ENCODE measurements at places on chromosomes 16 and 17.
A peak's percentile ranks its signal among the peaks of the same experiment; 100 is the strongest.

- no peak for DNase-seq
These were observed 26.4 kb upstream of the ABR start for GRCh38 chr17:1206026-1206777.

DNA sequence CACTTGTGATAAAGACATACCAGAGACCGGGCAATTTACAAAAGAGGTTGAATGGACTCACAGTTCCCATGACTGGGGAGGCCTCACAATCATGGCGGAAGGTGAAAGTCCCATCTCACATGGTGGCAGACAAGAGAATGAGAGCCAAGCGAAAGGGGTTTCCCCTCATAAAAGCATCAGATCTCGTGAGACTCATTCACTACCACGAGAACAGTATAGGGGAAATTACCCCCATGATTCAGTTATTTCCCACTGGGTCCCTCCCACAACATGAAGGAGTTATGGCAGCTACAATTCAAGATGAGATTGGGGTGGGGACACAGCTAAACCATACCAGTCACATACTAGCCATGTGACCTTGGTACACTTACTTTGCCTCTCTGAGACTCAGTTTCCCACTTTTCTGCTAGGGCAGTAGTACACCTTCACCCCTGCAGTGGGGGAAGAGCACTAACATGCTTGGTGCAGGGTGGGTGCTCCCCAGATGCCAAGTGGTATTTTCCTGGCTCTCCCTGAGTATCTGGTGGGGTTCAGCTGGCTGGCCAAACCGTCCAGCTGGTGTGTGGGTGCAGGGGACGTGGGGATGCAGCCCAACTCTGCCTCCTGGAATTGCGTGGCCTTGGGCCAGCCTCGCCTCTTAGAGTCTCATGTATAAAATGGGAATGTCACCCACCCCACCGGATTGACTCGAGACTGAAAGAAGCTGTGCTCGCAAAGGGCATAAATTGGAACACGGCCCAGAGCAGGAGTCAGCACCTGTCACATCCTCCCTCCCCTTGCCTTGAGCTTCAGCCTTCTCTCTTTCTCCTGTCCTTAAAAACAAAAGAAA lies 364.1 kb downstream of the CPPED1 start:
- no peak for DNase-seq

GRCh38 chr16:3198334-3199072 lies 10.5 kb downstream of the OR1F1 start:
- no peak for DNase-seq

DNA sequence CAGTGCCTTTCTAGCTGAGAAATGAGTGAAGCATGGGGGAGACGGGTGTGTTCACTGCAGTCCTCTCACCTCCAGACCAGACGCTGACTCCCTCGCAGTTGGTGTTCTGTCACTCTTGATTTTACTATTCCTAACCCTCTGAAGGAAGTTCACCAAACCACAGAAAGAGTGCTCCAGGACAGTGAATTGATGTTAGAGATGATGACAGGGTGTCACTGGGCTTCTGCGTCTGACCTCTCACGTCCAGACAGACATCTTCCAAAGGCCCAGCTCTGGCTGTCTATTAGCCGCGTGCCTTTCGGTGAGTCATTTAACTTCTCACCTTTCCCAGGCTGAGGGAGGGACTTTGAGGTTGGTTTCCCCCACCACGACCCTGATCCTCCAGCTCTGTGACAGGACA lies 8.2 kb downstream of the CRAMP1 start:
- DNase-seq, result no peak

- DNase-seq, result no peak
These were observed 46.3 kb upstream of the ACSM2B start for GRCh38 chr16:20622498-20622870.

DNA sequence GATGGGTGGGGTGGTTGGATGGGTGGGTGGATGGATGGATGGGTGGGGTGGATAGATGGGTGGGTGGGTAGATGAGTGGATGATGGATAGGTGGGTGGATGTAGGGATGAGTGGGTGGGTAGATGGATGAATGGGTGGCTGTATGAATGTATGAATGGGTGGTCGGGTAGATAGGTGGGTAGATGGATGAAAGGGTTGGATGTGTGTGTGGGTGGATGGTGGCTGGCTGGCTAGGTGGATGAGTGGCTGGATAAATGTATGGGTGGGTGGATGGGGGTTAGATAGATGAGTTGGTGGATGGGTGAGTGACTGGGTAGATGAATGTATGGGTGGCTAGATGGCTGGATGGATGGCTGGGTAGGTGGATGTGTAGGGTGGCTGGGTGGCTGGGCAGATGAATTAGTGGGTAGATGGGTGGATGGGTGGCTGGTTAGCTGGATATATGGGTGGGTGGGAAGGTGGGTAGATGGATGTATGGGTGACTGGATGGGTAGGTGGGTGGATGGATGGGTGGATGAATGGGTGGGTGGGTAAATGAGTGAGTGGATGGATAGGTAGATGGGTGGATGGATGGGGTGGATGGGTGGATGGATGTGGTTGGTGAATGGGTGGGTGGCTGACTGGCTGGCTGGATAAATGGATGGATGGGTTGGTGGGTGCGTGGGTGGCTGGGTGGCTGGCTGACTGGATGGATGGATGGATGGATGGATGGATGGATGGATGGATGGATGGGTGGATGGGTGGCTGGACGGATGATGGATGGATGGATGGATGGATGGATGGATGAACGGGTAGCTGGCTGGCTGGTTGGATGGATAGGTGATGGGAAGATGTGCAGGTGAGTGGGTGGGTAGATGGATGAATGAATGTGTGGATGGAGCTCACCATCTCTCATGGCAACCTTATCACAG lies 18.9 kb upstream of the GOSR2 start:
- DNase-seq, result no peak

DNA sequence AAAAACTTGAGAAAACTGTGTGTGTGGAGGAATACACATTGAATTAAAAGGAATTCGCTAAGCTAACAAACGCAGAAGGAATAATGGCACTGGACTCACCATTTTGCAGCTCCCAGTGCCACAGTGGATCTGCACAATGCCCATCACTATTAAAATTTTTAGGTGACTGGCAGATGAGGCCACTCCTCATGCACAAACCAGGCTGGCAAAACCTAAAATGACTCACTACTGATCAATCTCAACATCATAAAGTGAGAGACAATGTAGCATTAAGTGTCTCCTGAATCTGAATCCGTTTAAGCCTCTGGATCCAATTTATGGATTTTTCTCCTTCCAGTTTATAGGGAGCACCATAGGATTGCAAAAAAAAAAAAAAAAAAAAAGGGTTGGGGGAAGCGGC lies 20.6 kb downstream of the MYH10 start:
- DNase-seq, result no peak

DNA sequence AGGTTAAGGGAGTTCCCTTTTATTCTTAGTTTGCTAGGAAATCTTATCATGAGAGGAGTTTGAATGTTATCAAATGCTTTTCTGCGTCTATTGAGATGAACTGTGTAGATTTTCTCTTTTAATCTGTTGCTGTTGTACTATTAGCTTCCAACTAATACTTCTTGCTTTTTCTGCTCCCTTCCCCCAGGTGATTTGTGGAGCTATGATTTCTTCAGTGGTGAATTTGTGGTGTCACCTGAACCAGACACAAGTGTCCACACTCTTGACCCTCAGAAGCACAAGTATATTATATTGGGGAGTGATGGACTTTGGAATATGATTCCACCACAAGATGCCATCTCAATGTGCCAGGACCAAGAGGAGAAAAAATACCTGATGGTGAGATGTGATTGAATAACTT lies 29.9 kb upstream of the BCAS3 start:
- DNase-seq, result no peak

DNA sequence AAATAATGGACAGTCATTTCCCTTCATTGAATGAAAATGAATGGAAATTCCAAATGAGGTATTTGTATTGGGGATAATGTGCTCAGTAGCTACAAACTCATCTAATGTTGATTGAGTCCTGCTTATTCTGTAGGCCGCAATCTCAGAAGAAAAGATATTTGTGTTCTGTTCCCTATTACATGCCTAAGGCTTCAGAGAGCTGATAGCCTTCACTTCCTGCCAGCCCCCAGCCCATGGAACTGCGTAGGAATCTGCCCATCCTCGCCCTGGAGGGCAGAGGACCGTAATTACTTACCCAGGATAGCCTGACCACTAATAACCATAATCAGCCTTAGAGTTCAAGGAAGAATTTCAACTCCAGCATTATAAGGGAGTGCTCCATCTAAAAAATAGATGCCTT lies 17.9 kb upstream of the SNTB2 start:
- DNase-seq, result no peak

- DNase-seq, result no peak
These were observed 2.7 kb upstream of the CCDC57 start for GRCh38 chr17:82215095-82215971.

DNA sequence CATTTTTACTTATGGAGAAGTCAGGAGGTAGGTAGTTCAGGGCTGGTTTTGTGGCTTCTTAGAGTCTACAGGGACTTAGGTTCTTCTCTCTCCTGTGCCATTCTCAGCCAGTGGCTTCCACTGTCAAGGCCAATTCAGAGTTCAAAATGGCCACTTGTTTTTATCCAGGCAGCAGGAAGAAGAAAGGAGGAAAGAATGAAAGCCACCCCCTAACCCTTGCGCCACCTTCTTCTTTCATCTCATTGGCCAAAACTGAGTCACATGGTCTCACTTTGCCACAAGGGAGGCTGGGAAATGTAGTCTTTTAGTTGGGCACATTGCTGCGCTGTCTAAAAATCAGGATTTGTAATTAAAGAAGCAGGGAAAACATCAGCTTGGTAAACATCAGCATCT lies 60.8 kb upstream of the MED9 start:
- peak; percentile 79 for DNase-seq

DNA sequence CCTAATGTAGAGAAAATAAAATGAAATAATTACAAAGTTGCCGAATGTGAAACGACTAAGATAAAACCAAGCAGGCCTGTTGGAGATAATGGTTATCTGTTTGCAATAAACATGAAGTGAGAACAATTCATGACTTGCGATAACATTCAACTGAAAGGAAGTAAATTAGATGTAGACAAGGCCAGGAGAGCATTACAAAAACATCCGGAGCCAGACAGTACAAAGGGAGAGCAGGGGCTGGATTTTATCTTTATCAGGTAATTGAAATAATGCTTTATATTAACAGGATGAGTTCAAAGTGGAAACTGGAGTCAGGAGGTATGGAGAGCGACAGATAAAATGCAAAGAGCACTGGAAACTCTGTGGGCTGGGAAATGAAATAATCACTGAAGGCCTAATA lies 265.6 kb upstream of the GOT2 start:
- no peak for DNase-seq

GRCh38 chr16:50812876-50813466 lies 71.1 kb downstream of the CYLD start:
- DNase-seq, result no peak

- DNase-seq, result no peak
These were observed 30.5 kb downstream of the SMPD3 start for GRCh38 chr16:68417711-68418301.

DNA sequence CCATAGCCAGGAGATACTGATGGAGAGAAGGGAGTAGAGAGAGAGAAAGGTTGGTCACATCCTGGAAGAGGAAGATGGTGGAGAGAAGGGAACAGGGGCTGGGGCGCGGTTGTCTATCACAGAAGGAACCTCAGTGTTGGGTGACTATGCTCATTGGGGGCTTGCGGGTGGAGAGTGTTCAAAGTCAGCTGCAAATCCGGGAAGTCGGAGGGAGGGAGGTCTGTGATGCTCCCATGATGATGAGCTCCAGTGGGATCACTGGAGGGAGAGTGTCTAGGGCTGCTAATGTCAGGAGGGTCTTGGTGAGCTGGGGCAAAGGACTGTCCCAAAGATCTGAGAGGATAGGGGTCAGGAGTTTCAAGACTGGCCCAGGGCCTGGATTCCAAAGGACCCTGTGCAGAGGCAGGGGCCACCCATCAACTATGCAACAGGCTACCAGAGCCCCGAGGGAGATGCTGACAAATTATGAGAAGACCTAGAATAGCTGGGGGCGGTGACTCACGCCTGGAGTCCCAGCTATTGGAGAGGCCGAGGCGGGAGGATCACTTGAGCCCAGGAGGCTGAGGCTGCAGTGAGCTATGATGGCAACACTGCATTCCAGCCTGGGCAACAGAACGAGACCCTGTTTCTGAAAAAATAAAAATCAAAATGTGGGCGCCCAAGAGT lies 2.6 kb downstream of the SPDYE4 start:
- no peak for DNase-seq

- no peak for DNase-seq
These were observed 122.8 kb downstream of the BANP start for GRCh38 chr16:88074041-88074440.

GRCh38 chr16:72975809-72976437 lies 72.0 kb downstream of the ZFHX3 start:
- DNase-seq, result no peak

- peak; percentile 38 for DNase-seq
These were observed 89.5 kb downstream of the CDH11 start for GRCh38 chr16:65032387-65032786.

- DNase-seq, result peak; percentile 77
These were observed at the start of gene ZNF629 for GRCh38 chr16:30786936-30787612. Gene ZNF629, minus strand, starts transcription at chr16:30787205. Its CDS starts 2,723 bp downstream, at chr16:30784482.

DNA sequence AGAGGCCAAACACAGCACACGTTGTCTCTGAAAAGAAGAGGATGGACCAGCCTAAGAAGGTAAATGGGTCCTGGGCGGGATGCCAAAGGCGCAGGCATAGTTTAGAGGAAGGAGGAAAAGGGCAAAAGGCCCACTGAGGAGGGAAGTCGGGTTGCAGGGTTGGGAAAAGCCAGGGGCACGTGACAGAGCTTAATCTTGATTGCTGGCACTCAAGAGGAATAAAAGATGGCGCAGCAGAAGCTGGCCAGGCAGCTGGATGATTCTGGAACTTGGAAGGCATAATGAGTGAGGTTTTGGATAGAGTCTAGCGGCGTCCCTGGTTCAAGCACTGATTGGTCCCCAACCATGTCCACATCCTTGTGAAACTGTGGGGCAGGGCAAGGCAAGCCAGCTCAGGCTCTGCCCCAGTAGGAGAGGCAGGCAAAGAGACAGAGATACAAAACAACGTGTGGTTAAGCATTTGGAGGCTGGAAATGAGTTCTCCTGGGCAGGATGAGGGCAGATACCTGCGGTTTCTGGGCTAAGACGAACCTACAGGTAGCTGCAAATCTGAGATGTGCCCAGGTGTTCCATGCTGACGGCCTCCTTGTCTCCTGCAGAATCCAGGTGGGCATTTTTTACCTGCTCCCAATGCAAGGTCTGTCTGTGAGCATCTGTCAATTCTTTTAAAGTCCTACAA lies 52.7 kb upstream of the CIBAR2 start:
- DNase-seq, result no peak

GRCh38 chr17:82729479-82730260 lies 5.7 kb upstream of the FN3K start:
- DNase-seq, result no peak

GRCh38 chr17:37476431-37477120 lies 13.1 kb upstream of the DUSP14 start:
- DNase-seq, result peak; percentile 61

DNA sequence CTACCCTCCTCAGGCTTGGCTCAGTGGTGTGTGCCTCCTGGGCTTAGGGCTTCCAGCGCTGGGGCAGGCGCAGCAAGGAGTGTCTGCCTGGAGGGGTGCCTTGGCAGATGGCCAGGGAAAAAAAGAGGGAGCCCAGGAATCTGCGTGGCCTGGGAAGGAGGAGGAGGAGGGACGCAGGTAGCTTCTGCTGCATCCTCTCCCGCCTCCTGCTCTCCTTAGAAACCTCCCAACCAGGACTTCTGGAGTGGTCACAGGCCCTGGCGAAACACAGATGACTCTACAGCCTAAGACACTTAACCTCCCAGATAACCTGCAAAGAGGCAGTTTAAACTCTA lies 7.3 kb upstream of the BCAR1 start:
- DNase-seq, result no peak

- no peak for DNase-seq
These were observed 237.7 kb downstream of the IRX3 start for GRCh38 chr16:54048586-54049495.

All from fibroblast of skin of back (primary cell).